ENCODE measurements at places on chromosomes 16 and 17.
A peak's percentile ranks its signal among the peaks of the same experiment; 100 is the strongest.

GRCh38 chr17:29771546-29771945, 148.8 kb upstream of the CORO6 start:
- DNase-seq, result no peak

- DNase-seq, result no peak
Measured at GRCh38 chr16:57947261-57947660, 23.7 kb downstream of the CNGB1 start.

GRCh38 chr17:56913000-56913311, 893 bp downstream of the TRIM25 start:
- DNase-seq, result no peak

DNA sequence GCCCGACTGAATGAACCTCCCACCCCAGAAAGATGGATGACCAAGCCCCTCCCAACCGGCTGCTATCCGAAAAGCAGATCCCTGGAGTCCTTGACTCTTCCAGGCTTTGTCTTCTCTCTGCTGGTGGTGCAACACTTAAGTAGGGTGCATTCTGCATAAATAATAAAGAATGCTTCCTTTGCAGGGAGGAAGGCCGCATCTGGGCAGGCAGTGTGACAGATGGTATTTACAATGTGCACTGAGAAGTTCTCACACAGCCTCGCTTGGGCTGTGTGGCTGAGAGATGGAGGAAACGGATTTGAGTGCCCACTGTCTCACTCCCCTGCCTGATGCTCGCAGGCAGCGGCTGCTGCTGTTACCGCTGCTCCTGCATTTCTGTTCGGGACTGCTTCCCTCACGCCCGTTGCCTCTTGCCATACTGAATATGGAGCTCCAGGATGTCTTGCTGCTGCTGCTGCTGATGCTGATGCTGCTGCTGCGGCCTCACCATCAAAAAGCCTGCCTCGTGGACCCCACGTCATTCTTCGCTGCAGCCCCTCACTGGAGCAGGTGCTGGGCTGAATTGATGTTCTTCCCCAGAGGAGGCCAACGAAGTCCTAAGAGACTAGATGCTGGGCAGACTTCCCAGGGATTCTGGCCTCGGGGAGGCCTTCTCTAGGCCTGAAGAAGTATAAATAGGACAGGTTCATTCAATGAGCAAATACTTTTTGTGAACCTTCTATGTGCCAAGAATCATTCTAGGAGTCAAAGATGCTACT, 7.1 kb upstream of the RHBDL3 start:
- DNase-seq, result no peak

DNA sequence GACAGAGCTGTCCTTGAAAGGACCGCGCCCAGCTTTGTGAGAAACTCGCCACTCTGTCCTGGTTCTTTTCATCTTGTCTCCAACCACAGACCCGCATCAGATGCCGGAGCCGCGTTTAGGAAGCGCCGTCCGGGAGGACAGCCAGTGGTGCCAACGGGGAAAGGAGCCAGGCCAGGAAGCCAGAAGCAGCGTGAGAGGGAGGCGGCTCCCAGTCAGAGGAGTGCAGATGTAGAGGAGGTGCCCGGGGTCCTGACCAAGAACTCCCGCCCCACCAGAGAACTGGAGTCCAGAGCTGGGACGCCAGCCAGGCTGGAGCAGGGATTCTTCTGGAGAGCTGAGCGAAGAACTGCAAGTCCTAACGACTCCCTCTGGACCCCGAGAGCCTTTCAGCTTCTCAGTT, 49.3 kb upstream of the TNRC6C start:
- DNase-seq, result no peak

- DNase-seq, result no peak
Measured at GRCh38 chr17:30520436-30520835, 43.2 kb downstream of the GOSR1 start.

DNA sequence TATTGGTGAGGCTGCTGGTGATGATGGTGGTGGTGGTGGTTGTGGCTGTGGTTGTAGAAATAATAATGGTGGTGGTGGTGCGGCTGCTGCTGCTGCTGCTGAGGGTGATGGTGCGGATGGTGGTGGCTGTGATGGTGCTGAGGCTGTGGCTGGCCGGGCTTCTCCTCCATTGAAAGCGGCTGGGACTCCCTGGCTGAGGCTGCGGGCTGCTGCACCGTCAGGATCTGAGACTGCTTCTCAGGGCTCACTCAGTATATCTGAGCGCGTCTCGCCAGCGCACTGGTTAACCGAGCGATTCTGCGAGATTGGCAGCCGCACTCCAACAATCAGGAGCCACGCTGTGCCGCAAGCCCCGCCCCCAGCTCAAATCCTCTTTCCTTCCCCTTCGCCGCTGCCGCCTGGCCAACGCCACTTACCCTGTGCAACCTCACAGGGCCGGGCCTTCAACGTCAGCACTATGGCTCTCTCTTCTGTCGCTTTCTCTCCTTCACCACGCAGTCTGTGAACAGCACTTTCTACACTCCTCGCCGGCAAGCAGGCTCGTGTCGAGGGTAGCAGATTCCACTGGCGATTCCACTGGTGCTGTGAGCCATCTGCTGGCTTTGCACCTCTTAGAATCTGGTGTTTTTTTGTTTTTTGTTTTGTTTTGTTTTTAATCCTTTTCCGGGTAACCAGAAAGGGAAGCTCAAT, at the start of gene NUFIP2:
NUFIP2 (minus strand) TSS at position 259 of the 690 bp plus-strand sequence; CDS start at position 170, 89 bp downstream.
- DNase-seq, result peak; percentile 97

- no peak for DNase-seq
Measured at GRCh38 chr16:73131156-73131862, 83.4 kb upstream of the ZFHX3 start.

DNA sequence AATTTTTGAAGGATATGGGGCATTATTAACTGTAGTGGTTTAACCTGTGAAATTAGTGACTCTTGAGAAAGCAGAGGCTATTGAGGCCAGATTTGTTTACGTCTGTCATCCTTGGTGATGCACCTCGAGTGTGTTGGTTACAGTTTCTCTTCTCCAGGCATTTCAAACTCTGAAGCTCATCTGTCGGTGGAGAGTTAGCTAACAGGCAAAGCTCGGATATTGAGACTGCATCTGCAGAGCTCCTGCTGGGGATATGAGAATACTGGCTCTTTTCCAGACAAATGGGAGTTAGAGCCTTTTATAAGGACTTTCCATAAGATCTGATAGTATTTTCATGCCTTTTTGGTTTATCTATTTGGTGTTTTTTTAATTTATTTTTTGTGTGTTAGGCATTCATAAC, 6.7 kb downstream of the CLEC16A start:
- no peak for DNase-seq

- DNase-seq, result no peak
Measured at GRCh38 chr17:64245218-64246145, 17.6 kb downstream of the TEX2 start.

DNA sequence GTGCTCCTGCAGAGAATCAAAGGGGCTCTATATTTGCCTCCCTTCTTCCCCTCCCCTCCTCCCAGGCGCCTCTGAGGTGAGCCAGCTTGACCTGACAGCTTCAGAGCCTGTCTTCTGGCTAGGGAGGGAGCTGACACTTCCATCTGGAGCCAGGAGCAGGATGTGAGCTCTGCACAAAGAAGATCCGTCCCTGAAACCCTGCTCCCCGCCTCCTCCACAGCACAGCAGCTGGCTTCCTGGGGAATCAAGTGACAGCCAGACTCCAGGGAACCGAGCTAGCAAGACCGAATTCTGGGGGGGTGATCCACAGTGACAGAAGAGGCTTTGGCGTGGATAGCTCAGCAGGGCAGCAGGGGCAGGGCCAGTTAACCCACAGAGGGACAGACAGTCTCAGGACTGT, 37.2 kb downstream of the CCDC182 start:
- no peak for DNase-seq

DNA sequence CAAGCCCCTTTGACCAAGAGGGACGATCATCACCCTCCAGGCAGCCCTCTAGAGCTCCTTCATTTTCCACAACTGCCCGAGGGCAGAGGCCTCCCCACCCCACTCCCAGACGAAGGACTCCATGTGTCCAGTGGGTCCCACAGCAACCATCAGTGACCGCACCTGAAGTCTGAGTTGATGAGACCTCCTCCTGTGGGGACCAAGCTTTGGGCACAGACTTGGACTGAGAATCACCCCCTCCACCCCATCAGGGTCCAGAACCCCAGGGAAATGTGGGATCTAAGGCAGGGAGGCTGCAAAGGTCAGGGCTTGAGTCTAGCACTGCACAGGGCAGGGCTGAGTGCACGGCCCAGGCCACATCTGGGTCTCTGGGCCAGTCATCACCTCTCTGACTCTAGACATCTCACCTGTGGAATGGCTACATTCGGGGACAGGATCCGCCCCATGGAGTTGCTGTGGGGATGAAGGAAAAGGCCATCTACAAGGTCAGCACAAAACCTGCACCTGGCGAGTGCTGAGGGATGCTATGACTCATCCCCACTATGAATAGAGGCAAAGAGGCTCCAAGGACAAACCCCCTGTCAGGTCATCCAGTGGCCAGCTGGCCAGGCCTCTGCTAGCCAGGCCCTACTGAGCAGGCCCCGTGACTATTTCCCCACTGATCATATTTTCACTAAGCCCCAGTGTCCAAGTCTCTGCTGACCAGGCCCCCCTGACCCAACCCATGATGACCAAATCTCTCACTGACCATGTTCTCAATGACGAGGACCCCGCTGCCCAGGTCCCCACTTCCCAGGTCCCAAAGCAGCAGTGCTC, 38.4 kb downstream of the TNFRSF13B start:
- DNase-seq, result no peak

DNA sequence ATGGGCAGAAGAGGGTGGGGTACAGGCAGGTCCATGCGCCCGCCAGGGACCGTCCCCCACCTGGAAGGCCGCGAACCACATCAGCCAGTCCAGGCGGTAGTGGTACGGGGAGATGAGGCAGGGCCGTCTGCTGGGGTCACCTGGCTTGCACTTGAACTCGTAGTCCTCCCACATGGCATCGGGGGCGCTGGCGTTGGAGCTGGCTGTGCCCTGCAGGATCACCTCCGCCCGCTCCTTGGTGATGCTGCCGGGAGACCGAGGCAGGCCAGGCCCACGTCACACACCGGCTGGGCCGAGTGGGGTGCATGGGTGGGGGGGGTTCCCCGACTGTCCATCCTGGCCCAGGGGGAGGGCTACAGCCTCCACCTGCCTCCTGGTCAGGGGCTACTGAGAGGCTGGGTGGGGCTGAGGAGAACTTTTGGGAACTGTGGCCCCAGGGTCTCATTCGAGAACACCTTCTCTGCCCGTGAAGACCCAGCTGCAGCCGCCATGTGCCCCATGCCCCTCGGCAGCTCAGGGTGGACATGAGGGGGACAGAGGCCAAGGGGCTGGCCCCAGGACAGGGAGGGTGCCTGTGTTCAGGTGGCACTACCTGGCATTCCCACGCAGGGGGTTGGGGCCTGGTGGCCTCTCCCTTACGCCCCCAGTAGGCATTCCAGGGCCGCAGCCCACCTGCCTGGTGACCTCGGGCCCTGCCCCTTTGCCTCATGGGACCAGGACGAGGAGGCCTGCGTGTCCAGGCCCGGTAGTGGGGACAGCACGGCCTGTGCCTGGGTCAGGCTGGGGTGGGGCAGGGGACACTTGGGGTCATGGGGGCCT, 69.5 kb upstream of the GNG13 start:
- no peak for DNase-seq

GRCh38 chr16:83928341-83929055, 24.5 kb upstream of the OSGIN1 start:
- DNase-seq, result no peak

DNA sequence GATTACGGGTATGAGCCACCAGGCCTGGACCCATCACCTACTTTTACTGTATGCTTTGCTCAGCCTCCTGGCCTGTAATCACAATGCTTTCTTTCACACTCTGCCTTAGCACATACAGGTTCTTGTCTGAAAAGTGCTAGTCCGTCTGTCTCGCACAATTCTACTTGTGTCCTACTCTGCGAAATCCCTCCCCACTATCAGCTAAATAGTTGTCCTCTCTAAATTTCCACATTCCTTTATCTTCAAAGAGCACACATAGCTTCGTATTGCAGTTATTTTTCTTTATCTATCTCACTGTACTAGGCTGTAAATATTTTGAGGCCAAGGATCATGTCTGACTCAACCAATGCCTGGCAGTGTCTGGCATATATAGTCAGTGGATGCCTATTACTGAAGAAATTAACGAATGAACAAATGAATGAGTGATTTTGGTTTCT, 38.5 kb upstream of the ETV4 start:
- DNase-seq, result no peak

- DNase-seq, result peak; percentile 5
Measured at GRCh38 chr16:80433623-80434022, 107.2 kb upstream of the DYNLRB2 start.

- DNase-seq, result no peak
Measured at GRCh38 chr16:49776085-49776595, 79.8 kb downstream of the ZNF423 start.

DNA sequence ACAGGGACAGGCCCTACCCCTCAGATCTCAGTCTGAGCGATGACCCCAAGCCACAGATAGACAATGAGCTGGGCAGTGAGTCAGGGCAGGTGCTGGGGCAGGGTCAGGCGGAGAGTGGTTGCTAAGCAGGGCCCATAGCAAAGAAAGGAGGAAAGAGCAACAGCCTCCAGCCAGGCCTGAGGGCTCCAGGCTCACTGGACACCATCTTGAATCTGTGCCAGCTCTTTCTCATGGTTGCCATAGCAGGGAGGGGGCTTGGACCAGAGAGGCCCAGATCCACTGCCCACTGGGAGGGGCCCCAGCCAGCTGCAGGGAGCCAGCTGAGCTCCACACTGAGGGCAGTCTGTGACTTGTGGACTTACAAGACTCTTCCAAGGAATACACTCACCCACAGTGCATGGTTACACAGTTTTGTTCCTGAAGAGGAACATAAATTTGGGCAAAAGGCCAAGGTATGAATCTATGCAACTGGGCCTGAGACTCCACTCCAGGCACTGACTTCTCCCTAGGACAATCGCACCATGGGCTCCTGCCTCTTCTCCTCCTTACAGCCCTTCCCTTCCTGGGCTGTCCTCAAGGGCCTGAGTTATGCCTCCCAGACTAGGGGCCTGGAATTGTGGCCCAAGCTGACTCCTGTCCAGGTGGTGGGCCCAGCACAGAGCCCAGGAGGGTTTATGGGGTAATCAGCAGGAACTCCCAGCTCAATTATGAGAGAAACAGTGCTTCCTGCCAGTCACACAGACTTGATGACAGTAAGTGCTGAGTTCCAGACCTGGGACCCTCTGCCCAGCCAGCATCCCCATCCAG, 59.9 kb downstream of the BEAN1 start:
- DNase-seq, result no peak

DNA sequence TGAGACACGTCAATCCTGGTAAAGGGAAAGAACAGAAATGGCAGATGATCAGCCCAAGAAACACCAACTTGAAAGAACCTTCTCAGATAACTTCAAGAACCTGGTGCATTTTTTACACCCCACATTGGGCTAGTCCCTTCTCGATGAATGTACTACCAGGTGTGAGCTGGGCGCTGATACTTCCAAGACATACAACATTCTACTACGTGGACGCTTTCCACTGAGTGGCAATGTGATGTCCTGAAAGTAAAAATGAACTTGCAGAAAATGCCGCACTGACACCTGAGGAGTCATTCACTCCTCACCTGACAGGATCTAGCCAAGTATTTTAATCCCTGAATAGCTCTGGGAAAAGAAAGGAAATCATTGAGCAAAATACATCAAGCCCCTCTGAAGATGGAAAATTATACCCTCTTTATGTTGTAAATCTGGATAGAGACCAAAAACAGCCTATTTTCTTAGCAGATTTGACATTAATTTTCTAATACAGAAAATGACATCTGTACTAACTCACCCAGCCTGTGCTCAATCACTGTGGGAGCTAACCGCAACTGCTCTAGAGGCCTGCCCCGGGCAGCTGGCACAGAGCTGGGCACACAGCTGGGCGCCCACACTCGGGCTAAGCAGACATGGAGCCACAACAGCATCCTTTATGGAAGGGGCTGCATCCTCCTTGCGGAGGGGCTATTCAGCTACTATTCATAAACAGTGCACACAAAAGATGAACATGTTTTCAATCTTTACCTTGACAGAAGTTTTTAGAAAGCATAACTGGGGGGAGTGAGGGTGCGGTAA, 16.2 kb downstream of the SNN start:
- DNase-seq, result no peak

- no peak for DNase-seq
Measured at GRCh38 chr16:49274591-49274990, 7.0 kb downstream of the CBLN1 start.
